HepG2 (cell line): ENCODE measurements at places on chromosomes 4 and X.

GRCh38 chr4:1717129-1718094, 3.7 kb downstream of the TMEM129 start:
- no peak for DNase-seq

- no peak for DNase-seq
These were observed 96.8 kb upstream of the MAP9 start for GRCh38 chr4:155473420-155474095.

DNA sequence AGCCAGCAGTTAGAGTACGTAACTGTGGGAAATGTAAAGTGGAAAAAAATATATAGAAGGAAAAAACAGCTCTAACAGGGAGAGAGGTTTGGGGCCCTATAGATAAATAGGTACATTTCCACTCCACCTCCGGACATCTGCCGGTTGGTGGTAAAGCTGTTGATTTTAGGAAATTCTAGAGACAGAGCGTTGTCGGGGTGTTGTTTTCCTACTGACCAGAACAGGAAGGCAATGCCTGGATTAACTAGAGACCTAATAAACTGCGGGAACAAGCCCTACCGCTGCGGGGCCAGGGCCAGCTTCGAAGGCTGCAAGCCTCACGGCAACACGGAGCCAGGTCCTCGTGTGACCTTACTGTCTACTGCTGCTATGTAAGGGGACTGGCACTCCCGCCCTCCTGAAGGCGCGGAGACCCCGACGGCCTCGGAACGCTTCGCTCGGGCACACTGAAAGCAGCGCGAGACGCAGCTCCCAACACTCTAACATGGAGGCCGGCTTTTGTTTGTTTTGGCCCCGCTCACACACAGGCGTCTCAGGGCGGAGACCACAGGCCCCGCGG, 702 bp upstream of the CDKN2AIP start:
- peak; percentile 92 for DNase-seq

GRCh38 chr4:125390126-125390525, 75.4 kb downstream of the FAT4 start:
- DNase-seq, result no peak

GRCh38 chr4:89137695-89138094, 26.4 kb downstream of the TIGD2 start:
- no peak for DNase-seq

- DNase-seq, result no peak
These were observed 167.4 kb downstream of the HS3ST1 start for GRCh38 chr4:11261066-11261850.

DNA sequence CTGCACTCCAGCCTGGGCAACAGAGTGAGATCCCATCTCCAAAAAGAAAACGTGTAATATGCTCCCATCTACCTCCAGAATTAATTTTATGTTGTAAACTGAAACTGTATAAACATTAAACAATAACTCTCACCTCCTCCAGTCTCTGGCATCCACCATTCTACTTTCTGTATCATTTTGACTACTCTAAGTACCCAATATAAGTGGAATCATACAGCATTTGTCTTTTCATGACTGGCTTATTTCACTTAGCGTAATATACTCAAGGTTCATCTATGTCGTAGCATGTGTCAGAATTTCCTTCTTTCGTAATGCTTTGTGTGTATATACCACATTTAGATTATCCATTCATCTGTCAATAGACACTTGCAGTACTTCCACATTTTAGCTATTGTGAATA, 20.6 kb downstream of the F8 start:
- DNase-seq, result no peak

DNA sequence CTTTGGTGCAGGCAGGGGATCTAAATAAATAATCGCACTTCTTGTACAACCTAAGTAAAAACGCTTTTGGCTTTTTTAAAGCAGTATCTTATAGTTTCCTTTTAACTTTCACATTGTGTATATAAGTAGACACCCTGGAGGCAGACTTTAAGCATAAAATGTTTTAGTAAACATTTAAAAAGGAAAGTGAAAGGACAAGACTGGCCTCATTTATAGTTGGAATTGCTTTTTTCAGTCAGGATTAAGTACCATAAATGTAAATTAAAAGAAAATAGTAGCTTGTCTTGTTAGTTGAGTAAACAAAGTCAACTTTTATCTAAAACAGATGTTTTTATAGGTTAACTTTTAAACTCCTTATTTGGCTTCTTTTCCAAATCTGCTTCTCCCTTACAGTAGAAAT, 39.7 kb downstream of the PTPN13 start:
- no peak for DNase-seq

GRCh38 chr4:127698789-127699200, 31.4 kb upstream of the SLC25A31 start:
- no peak for DNase-seq

DNA sequence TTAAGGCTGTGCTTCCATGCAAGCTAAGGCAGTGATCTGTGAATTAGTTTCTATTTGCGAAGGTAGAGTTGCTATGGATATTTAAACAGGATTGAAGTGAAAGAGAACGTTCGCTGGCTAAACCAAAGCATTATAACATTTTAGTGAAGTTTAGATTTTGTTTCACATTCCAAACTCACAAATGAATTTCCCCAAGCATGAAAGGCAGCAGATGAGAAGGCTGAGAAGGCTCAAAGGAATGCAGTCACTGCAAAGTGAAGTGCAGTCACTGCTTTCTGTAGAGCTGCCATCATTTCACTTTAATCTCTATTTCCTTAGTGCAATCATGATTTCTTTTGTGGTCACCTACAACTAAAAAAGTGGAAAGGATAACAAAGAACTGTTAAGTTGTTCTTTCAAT, 334.7 kb upstream of the NR3C2 start:
- DNase-seq, result no peak
